ENCODE measurements at places on chromosomes 2 and 18.
A peak's percentile ranks its signal among the peaks of the same experiment; 100 is the strongest.

DNA sequence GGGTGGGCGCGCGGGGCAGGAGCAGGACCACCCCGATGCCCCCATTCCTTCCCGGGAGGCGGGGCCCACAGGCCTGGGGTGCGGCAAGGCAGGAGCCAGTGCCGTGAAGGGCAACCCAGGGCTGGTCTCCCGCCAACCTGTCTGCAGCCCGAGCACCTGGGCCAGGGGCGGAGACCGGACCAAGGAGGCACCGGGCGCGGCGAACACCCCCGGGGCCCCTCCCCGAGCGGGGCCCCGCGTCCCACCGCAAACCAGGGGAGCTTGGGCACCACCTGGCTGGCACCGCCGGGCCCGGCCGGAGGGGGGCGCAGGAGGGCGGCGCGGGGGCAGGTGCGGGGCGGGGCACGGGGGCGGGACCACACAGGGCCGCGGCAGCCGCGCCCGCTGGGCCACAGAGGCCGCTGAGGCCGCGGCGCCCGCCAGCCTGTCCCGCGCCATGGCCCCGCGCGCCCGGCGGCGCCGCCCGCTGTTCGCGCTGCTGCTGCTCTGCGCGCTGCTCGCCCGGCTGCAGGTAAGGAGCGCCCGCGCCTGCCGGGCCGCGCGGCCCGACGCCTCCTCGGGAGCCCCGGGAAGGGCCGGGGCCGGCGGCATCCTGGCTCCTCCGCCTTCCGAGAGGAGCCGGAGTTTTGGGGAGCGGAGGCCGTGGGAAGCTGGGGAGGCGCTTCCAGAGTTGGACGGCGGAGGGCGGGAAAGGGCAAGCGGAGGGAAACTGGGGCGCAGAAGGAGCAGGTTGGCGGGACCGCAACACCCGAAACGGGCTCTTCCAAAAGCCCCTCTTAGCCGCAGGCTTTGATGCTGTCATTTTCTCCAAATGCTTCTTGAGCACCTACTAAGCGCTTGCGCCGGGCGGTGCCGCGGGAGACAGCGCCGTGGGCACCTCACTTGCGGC lies at the start of gene TNFRSF11A:
TNFRSF11A (plus strand) TSS at position 394 of the 889 bp plus-strand sequence; CDS start at position 437, 43 bp downstream.
- DNase-seq, result peak; percentile 71

GRCh38 chr2:176234156-176234555 lies 35.1 kb upstream of the MTX2 start:
- no peak for DNase-seq

DNA sequence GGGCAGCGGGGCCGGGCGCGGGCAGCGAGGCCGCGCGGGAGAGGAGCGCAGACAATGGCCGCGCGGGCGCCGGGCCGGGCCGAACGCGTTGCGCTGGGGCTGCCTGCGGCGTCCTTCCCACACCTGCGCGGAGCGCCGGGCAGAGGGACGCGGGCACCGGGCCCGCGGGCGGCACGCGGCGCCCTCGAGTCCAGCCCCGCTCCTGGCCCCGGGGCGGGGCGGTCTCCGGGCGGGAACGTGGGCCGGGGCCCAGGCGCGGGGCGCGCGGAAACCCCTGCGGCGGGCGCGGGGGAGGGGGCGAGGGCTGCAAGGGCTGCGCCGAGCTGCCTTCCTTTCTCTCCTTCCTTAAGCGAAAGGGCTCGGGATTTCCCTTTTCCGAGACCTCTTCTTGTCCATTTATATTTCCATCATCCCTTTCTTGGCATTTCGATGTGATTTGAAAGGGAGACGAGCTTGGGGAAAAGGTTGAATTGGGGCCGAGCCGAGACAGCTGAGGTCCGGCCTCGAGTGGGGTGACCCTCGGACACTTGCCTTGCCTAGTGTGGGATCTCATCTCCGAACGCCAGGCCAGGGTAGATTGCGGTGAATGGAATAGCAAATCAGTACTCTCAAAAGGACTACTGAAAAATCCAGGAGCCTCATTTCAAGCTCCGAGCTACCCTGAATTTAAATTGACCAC lies 676 bp downstream of the KLHL23 start:
- DNase-seq, result peak; percentile 24

GRCh38 chr2:28588292-28588670 lies 92.4 kb downstream of the PLB1 start:
- DNase-seq, result no peak

GRCh38 chr2:24045511-24046508 lies 1.4 kb downstream of the WDCP start:
- no peak for DNase-seq

- DNase-seq, result no peak
These were observed 947.6 kb downstream of the DPP10 start for GRCh38 chr2:115389898-115390565.

DNA sequence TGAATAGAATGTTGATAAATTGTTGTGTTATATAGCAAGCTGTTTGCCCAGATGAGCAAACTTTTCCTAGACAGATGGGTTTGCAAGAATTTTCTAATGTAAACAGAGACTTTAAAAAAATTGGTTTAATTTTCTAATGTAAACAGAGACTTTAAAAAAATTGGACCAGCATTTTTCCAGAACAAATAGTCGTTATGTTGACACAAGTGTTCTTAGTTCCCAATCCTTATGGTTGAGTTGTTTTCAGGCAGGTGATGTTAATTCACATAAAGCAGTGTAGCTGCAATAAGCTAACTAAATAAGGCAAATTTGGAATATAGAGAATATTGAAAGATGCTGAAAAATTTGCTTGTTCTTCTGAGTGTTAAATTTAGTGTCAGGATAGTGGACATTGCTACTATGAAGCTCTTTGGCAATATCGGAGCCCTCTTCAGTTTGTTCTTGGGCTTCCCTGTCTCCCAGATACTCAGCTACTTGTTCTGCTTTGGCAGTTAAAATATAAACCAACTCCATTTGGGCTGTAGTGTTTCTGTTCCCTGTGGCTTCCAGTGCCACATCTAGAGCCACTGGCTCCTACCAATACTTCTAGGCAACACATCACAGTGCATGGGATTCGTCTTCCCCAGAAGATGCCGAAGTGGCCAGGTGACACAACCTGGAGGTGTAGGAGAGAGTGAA lies 105.7 kb downstream of the DYNAP start:
- DNase-seq, result peak; percentile 8

- no peak for DNase-seq
These were observed 87.0 kb downstream of the GBX2 start for GRCh38 chr2:236081171-236081570.

DNA sequence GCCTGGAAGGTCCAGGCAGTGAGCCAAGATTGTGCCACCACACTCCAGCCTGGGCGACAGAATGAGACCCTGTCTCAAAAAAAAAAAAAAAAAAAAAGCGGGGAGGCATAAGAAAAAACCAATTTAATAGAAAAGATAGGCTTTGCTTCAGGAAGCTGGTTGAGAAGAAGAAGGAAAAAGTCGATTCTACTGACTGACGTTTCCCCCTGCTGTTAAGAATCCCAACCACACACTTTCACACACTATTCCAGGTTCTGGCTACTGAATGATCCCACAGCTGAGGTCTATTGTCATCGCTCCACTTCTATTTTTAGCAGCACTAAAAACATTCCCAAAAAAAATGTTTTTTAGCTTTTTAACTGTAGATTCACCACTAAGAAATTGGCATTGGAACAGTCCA lies 6.7 kb upstream of the CHCHD5 start:
- no peak for DNase-seq

DNA sequence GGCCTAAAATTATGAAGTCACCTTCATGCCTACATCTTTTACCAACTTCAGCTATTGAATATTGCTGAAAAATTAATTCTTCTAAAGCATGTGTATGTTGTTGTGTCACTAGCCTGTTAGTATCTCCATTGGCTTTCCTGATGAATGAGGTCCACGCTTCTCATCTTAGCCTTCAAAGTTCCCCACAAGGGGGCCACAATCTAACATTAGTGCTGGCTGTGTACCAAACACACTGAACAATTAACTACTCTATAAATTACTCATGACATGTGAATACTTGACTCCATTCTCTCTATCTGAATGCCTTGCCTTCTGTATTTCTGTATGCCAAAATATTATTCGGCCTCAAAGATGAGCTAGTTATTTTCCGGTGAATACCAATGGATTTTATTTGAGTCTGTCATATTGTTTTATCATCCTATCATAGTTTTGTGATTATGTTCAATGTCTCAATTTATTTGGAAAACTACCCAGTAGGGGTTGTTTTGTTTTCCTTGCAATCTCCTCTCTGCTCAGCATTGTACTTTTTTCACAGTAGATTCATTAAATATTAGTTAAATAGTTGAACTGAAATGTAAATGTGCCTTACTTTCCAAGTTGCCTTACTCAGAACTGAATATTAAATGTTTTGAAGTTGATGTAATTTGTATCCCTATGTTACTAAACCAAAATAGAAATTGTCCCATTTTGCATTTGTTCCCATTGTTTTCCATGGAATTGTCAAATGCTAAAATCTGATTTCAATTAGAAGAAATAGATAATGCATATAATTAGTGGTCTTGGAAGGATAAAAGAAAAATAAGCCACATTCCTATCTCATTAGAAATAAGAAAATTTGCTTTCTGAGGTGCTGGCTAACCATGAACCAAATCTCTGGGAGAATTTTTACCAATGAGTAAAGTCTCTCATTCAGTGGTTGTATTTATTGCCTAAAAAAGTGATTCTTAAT lies 208.4 kb upstream of the COL3A1 start:
- DNase-seq, result peak; percentile 66

GRCh38 chr2:158894078-158894477 lies 74.4 kb upstream of the TANC1 start:
- DNase-seq, result peak; percentile 70

DNA sequence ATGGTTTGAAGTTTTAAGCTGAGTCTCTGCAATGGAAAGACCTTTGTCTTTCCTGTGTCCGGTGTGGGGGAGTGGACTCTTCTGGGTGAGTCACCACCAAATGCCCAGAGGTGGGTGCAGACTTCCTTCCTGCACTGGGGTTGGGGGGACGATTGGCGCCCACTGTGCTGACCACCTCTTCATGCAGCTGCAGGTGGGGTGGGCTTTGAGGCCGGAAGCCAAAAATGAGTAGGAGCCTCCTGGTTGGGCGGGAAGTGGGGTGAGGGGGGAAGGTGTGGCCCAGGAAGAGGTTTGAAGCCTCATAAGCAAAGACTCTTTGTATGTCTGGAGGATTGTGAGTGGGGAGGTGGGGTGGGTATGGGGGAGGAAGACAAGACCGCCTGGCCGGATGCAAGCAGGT lies 27.6 kb downstream of the PAX8 start:
- DNase-seq, result peak; percentile 29

- no peak for DNase-seq
These were observed 89.8 kb downstream of the TGOLN2 start for GRCh38 chr2:85237849-85238565.

- DNase-seq, result no peak
These were observed 328 bp downstream of the EGR4 start for GRCh38 chr2:73292906-73293533.

DNA sequence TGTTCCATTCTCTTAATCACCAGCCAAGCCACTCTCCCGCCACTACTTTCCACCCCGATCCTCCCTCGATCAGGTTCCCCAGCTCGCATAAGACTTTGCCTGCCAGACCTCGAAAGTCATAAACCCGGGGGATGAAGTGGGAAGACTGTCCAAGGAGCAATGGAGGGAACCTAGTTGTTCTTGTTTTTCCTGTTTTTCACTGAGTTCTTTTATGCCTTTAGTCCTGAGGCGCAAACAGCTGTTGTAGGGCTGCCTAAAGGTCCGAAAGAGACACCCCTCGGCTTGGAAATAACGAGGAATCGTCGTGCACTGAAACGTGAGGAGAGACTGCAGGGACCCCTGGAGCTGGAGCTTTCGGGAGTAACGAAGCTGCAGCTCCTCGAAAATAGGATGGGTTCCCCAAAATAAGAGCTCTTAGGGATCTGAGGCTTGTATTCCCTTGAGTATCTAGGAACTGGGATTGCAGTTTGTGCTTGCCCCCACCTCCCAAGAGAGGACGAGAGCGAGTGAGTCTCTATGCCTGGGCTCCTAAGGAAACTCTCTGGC lies 1.7 kb upstream of the HOXD12 start:
- no peak for DNase-seq

DNA sequence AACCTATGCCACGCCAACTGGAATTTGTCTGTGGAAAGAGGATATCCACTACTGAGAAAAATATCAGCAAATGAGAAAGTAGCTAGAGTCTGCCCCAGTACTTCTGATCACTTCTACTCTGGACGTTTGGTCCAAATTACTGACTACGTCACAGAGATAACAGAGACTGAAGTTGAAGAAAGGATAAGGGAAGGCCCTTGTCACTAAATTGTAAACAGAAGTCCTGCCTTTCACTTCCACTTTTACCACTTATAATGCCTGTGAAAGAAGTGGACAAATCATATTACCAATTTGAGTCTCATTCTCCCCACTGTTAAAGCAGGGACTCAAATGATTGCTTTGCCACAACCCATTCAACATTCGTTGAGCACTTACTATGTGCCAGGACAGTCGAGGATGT lies 173.9 kb upstream of the ERBB4 start:
- no peak for DNase-seq

DNA sequence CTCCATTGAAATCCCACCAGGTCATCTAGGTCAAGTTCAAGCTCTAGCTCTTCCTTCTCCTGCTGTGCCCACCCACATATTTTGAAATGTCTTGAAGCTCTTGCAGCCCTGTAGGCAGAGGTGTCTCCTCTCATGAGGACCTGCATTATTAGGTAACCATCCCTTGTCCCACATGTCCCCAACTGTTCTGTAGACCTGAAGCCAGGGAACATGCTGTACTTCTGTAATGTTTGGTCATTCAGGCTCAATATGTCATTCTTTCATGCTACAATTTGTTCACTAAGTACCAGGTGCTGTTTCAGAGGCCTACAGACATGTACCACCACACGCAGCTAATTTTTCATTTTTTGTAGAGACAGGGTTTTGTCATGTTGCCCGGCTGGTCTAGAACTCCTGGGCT lies 22.2 kb downstream of the SLC3A1 start:
- DNase-seq, result no peak

DNA sequence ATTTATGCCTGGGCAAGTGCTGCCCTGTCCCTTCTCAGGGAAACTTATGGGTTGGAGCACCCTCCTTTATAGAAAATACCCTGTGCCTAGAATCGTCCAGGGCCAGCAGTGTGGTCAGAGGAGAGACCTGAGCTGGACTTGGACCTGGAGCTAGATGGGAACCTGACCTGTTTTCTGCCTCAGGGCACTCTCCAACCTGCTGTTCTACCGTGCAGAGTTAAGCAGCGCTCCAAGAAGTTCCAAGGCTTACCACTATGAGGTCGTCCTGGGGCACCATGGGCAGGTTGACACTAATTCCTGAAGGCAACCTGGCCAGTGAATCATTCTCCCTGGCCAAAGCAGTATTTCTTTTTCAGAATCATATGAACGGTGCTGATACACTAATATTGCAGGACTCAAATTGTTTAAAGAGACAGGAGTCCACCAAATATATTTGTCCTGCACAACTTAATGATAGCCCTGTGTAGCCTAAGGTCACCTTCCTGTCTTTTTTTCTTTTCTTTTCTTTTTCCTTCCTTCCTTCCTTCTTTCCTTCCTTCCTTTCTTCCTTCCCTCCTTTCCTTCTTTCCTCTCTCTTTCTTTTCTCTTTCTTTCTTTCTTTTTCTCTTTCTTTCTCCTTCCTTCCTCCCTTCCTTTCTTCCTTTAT lies 455.4 kb upstream of the HNMT start:
- peak; percentile 11 for DNase-seq
